Gastrocnemius medialis (tissue), 4 donors: ENCODE measurements at places on chromosomes 16 and 17.

- DNase-seq = no peak
These were observed 75.6 kb downstream of the ABR start for GRCh38 chr17:1104222-1104621.

DNA sequence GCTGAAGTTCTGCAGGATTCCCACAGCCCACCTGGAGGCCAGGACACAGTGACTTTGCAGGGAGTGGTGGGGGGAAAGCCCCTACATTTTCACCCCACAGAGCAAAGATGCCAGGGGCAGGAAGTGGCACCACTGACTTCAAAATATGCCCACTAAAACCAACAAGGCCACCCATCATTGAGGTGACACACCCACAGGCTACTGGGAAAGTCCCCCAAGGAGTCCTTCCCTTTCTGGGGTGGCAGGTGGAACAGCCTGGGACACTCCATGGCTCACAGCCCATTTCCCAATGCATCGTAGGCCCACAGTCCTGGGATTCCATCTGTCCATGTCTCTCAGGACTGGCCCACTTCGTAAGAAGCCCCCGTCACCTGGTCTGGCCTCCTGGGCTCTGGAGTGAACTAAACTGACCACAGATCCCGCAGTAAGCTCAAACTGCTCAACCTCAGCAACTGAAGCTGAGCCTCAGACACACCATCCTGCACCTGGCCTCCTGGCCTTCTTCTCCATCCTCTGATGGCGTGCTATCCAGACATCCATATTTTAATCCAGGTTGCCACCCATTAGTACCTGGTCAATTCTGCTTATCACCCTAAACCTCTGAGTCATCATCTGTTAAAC lies 7.5 kb upstream of the CCL1 start:
- DNase-seq = no peak

- no peak for DNase-seq
These were observed 3.1 kb upstream of the JPT2 start for GRCh38 chr16:1674751-1675664.

GRCh38 chr17:37278247-37278894 lies 97.4 kb upstream of the C17orf78 start:
- no peak for DNase-seq

DNA sequence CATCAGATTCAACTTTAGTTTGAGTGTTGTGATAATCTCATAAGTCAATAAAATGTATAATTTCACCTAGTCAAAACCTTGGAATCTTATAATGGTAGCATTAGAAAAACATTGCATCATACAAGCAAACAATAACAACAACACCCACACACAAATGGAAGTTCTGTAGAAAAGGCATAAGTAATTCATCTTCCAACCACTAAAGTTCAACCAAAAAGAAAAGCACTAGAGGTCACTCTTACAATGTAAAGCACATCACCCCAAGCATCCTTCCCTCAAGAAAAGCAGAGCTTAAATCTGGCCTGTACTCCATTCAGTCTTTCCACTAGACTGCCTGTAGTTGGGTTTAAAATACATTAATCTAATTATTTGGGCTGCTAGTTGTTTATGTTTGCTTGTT lies 1.8 kb downstream of the CNTNAP4 start:
- DNase-seq = no peak

- no peak for DNase-seq
These were observed 398.2 kb downstream of the SOX9 start for GRCh38 chr17:72518753-72519597.

DNA sequence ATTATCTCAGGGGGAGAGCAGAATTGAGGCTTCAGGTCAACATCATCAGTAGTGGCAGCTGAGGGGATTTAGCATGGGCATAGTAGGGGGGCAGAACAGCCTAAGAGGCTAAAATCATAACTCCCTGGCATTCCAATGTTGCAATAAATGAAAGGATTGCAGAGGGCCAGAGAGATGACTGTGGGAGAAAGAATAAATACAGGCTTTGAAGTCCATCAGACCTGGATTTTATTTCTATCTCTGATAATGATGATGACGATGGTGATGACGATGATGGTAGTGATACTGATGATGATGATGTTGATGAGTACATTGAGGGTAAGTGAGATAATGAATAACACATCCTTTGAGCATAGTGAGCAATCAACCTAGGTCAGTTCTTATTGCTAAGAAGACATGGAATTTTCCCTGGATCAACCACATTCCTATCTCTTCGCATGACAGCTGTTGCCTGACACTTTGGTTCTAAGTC lies 107.4 kb upstream of the CDH11 start:
- DNase-seq = no peak

DNA sequence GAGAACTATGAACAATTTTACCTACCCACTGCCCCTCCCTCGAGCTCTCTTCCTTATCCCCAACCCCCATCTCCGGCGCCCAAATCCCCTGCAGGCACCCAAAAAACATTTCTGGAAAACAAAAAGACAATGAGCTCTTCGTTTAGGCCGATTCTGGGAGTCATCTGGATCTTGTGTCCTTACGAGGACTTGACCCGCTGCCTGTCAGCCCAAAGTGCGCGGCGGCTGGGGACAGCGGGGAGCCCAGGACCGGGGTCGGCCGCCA lies 524 bp downstream of the STRADA start:
- no peak for DNase-seq

DNA sequence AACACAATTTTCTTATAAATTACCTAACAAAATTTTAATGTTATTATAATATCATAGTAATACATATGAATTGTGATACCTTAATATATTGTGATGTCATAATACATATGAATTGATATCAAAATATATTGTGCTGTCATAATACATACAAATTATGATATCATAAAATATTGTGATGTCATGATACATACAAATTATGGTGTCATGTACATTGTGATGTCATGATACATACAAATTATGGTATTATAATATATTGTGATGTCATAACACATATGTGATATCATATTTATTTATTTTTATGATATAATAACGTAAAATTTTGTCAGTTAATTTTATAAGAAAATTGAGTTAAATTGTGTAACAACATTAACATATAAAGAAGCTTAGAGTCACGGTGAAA lies 1927.2 kb downstream of the TP53TG3F start:
- no peak for DNase-seq

- DNase-seq = no peak
These were observed 6.8 kb upstream of the CEP131 start for GRCh38 chr17:81229666-81229920.

GRCh38 chr16:80570106-80570478 lies 29.3 kb downstream of the DYNLRB2 start:
- DNase-seq = no peak

- DNase-seq = no peak
These were observed 190.4 kb downstream of the ABCC12 start for GRCh38 chr16:47965439-47965838.

DNA sequence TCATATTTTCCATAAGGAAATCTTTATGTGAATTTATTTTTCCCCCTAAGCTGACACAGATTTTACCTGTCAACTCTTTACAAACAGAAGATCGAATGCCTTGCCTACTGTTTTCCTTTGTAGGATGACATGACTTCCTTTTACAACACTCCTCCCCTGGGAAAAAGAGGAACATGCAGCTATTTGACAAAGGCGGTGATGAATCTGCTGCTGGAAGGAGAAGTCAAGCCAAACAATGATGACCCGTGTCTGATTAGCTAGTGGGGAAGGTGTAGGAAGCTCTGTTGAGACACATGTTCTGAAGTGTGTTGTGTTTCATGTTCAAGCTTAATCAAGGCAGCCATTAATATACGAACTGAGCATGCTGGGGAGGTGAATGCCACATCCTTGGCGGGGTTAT lies 238.0 kb downstream of the PHKB start:
- no peak for DNase-seq

- DNase-seq = no peak
These were observed 41.1 kb downstream of the TMEM132E start for GRCh38 chr17:34620458-34620857.

- DNase-seq = no peak
These were observed 56.6 kb downstream of the SNX20 start for GRCh38 chr16:50624449-50624970.

GRCh38 chr17:82859431-82860403 lies 19.9 kb upstream of the ZNF750 start:
- DNase-seq = no peak

GRCh38 chr16:53781023-53781605 lies 77.2 kb downstream of the FTO start:
- no peak for DNase-seq

GRCh38 chr17:4161967-4162305 lies 18.9 kb downstream of the CYB5D2 start:
- no peak for DNase-seq
